ENCODE measurements at places on chromosomes 3 and 15. TPM values are rescaled to one million over a fixed set of nuclear protein-coding genes. Genes with fewer than 3 reads are reported as not detected.

OIP5 gene
- total RNA-seq: 13.3 TPM

PRSS50 gene
- total RNA-seq: not detected

PGBD4 gene
- total RNA-seq: 1.5 TPM

SLC27A2 gene
- total RNA-seq: 33.5 TPM

LYZL4 gene
- not detected for total RNA-seq

CHRNA5 gene
- 29.3 TPM for total RNA-seq

SLC6A11 gene
- 0.06 TPM for total RNA-seq

DAPK2 gene
- total RNA-seq: 3.7 TPM

ACKR4 gene
- not detected for total RNA-seq

CPLX3 gene
- not detected for total RNA-seq

TMEM62 gene
- 8.6 TPM for total RNA-seq

SPINK8 gene
- not detected for total RNA-seq

SPTBN5 gene
- total RNA-seq: 0.17 TPM

SOX2 gene
- total RNA-seq: 0.41 TPM

XCR1 gene
- total RNA-seq: not detected

CKMT1B gene
- 3.4 TPM for total RNA-seq

P2RY12 gene
- not detected for total RNA-seq

CYFIP1 gene
- 81.2 TPM for total RNA-seq

BOC gene
- 4.8 TPM for total RNA-seq

CPN2 gene
- not detected for total RNA-seq

ADGRG7 gene
- total RNA-seq: not detected

PTX3 gene
- total RNA-seq: 1.2 TPM

CYP1A1 gene
- total RNA-seq: 1.2 TPM

LRRC2 gene
- not detected for total RNA-seq

FBXO40 gene
- total RNA-seq: not detected

GPR87 gene
- total RNA-seq: 2.3 TPM

PLA2G4E gene
- total RNA-seq: not detected

CCRL2 gene
- total RNA-seq: not detected

ZNF860 gene
- 1.5 TPM for total RNA-seq
